ENCODE measurements at places on chromosomes 12 and 14.

DNA sequence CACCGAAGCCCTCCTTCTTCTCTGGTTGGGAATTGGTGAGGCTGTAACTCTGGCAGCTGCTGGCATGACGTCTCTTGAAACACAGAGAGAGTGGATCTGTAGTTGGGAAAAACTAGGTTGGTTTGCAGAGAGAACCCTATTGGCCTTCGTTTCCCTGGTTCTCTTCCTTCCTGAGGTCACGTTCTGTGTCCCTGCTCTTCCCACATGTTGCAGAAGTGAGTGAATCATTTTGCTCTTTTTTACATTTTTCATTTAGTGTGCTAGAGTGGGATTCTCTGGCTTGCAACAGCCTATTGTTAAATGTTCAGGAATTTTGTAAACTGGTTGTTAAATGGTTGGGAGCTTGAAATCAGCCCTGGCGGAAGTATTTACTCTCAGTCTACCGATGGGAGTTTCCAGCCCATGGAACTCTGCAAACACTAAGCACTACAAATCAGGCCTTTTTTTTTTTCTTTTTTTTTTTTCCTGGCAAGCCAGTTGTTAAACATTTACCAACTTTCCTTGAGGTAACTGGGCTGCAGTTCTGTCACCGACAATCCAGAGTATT is 26.8 kb upstream of the CKAP4 start:
- DNase-seq: no peak

DNA sequence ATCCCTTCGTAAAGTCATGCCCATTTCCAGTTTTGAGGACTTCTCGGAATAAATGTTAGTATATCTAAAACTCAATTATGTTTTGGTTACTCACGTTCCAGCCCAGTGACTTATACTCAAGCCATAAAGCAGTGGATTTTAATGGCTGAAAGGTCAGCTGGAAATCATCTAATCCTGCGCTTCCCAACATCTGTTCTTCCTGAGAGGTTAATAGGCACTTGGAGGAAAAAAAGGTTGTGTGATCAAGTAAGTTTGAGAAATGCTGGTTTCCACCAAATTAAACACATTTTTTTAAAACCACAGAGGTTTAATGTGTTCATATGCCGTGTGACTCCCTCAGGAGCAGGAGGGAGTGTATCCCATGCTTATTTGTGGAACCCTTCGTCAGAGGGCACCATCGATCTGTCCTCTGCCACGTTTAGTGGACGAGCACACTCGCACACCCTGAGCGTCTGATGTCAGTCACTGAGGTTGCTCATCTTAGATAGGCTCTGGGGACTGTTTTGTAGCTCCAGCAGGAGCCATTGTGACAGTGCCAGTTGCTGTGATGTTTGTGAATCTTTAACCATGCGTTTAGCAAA is 41.4 kb downstream of the FBXL14 start:
- no peak for DNase-seq

DNA sequence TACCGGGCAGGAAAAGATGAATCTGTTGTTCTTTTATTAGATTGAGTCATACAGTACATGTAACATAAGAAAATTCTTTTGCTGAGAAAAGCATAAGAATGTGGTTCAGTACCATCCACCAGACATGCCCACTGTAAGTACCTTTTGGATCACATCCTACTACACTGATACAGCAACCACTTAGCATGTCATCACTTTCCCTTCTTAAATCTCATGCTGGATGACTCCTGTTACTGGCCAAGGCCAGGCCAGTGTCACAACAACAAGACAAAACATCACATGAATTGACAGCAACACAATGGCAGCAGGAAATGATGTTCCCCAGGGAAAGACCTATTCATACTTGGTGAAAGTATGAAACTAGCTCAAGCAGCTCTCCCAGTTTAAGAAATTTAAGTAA is 46.4 kb downstream of the STXBP6 start:
- no peak for DNase-seq

DNA sequence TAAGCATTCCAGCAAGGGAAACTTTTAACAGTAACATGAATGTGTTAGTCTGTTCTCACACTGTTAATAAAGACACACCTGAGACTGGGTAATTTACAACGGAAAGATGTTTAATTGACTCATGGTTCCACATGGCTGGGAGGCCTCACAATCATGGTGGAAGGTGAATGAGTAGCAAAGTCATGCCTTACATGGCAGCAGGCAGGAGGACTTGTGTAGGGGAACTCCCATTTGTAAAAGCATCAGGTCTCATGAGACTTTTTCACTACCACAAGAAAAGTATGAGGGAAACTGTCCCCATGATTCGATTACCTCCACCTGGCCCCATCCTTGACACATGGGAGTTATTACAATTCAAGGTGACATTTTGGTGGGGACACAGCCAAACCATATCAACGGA is 168.3 kb downstream of the PAH start:
- DNase-seq: no peak

DNA sequence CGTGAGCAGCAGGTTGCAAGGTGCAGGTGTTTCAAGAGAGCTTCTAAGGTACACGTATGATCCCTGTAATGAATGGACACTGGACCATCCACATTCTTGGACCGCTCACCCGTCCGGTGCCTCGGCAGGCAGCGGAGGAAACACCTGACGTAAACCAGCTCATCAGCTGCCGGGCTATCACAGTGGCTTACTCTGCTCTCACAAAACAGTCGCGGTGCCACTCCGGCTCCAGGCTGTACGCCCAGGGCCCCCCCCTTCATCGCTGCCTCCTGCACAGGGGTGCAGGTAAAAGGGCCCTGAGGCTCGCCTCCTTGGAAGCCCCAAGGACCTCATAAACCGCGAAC is 436 bp downstream of the VPS33A start:
- peak; percentile 45 for DNase-seq

GRCh38 chr12:88985011-88985410 is 367.3 kb downstream of the DUSP6 start:
- no peak for DNase-seq

DNA sequence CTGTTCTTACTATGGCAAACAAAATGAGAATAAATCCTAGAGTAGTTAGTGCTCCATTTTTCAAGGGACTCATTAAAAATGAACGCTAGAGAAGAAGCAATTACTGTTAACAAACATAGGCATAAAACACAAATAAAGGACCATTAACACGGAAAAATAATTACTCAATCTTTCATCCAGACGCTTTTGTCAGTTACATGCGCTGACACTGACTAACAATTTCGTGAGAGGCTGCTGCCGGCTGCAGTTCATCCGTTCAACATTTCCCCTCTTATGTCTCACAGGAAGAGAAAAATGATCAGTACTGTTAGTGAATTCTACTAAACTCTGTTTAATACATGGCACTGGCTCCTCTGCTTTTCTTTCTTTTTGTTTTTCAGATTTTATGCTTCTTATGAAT is 472.7 kb upstream of the FLRT2 start:
- DNase-seq: no peak

- no peak for DNase-seq
Observed at GRCh38 chr12:57489157-57489641, 1.3 kb downstream of the MARS1 start.

- DNase-seq: no peak
Observed at GRCh38 chr14:94773655-94774343, 3.9 kb upstream of the GSC start.

GRCh38 chr14:102407258-102407657 is 44.5 kb downstream of the TECPR2 start:
- DNase-seq: no peak

GRCh38 chr12:106736051-106736957 is 38.2 kb upstream of the RIC8B start:
- peak; percentile 76 for DNase-seq

DNA sequence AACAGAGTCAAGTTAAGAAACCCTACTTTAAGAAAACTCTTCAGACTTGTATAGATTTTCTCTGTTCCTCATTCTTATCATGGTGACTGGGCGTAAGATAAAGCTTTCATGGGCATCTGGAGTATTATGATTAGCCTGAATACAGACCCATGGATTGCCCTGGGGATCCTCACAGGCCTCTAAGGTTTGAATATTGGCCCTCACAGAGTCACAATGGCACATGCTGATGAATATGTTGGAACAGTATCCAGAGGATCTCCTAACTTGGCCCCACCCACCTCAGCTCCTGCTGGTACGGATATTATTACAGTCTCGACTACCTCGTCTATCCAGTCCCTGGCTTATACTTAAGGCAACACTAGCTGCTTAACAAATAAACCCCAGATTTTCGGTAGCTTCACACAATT is 8.1 kb downstream of the OSBPL8 start:
- DNase-seq: no peak

DNA sequence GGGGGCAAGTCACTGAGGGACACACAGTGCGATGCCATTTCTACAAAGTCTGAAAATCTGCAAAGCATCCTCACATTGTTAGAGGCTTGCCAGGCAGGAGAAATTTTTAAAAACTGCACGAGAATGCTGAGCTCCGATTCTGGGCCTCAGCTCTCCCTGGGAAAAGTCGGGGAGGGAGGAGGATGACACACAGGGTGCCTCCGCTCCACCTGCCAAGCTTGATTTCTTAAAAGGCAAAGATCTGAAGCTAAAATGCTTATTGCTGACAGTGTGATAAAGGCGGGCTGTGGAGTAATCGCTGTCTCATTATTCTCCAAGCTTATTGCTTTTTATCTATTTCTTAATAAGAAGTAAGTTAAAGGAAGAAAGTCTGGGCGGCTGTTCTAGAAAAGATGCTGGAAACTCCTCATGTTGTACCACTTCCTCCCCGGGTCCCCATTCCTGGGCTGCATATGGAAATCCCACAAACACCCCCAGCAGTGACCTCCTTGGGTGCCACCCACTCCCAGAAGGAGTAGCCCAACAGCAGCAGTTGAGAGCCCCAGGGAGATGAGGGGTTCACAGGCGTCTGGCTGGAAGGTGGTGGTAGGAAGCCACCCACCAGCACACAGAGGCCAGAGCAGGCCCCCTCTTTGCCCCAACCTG is 55.0 kb downstream of the CCDC85C start:
- no peak for DNase-seq

DNA sequence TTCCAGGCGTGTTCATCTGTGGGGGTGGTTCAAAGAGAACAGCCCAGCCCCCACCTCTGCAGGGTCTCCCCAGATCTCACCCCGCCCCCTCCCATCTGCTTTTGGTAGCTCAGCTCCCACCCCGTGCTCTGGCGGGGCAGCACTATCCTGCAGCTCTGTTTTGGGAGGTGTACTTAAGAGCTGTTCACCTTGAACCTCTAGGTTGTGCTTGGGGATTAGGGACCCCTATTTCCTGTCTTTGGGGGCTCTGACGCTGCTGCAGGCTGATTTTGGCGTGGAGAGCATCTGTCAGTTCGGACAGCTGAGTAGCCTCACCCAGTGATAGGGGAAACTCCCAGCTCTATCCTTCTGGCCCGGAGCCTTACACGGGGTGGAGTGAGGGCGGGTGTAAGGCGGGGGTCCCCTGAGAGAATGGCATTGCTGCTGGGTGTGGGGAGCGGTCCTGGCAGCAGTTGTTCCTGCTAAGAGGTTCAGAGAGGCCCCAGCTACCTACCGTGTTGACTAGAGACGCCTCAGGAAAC is 765 bp downstream of the TMEM120B start:
- DNase-seq: peak; percentile 22

DNA sequence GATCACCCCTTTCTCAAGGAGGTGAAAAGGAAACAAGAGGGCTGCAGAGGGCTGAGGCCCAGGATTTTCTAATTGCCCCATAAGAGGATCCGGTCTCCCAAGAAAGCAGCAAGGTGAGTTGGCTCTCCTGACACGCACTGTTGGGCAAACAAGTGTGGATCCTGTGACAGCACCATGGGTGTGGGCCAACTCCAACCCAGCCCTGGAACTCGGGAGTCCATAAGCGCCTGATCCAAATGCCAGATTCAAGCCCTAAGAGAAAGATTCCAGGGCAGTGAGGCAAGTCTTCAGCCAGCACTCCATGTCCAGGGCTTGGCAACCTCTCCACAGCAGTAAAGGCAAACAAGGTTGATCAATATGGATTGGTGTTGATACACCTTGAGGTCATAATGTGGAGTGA is 33.1 kb downstream of the KCNA5 start:
- DNase-seq: no peak

GRCh38 chr12:102016472-102016871 is 45.3 kb downstream of the WASHC3 start:
- no peak for DNase-seq

DNA sequence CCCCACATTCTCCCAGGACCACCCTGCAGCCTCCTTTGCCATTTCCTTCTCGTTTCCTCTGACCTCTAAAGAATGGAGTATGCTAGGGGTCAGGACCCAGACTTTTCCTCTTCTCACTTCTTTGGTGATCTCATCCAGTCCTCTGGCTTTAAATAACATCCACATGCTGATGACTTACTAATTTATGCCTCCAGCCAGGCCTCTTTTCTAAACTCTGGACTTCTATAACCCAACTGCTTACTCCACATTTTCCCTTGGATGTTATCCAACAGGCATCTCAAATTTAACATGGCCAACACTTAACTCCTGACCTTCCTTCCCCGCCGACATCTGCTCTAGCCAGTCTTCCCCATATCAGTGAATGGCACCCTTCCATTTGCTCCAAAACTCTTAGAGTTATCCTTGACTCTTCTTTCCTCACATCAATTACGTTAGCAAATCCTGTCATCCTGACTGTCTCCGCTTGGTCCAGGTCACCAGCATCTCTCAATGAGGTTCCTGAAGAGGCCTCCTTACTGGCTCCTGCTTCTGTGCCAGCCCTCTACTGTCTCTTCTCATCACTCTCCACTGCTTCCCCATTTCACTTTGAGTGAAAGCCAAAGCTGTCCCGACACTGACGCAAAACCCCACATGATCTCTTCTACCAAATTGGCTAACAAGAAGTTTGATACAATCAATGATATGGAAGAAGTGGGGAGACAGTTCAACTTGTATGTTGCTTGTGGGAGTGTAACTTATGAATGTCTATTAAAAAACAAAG is 42.7 kb downstream of the TMBIM6 start:
- no peak for DNase-seq

GRCh38 chr14:55451950-55452349 is 11.5 kb upstream of the TBPL2 start:
- DNase-seq: no peak

DNA sequence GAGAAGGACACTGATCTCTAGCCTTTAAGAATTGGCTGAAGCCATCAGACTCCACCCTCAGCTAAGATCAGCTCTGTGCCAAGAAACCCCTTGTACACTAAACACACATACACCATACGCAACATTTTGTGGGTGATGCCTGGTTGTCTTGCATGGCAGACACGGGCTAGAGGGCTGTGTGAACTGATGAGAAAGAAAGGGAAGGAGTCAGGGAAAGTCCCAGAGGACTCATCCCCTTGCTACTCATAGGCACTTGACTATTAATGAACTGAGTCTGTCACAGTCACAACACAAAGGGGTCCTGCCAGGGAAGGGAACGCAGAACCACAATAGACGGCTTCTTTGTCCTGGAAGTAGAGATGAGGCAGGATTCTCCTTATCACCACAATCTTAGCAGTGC is 80.8 kb downstream of the EMP1 start:
- no peak for DNase-seq

DNA sequence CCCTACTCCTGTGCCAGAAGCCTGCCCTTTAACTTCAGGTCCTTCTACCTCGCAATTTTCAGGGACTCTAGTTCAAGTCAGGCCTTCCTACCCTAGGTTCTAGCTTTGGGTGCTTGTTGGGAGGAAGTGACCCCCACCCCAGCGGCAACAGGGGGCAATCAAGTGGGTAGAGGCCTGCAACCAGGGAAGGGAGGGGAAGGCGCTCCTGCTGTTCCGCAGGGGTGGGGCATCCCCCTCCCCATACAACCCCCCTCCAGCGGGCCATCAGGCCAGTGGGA is 204 bp upstream of the PRPH start:
- DNase-seq: no peak

- no peak for DNase-seq
Observed at GRCh38 chr14:84225268-84225667, 1304.7 kb upstream of the FLRT2 start.

GRCh38 chr14:74083784-74084276 is 423 bp downstream of the ALDH6A1 start:
- DNase-seq: no peak

GRCh38 chr14:23800811-23801210 is 152.8 kb upstream of the DHRS4 start:
- DNase-seq: no peak

Data from RPMI8226 (cell line).